BJ (cell line): ENCODE measurements at places on chromosomes 6 and 20.

- no peak for DNase-seq
Observed at GRCh38 chr20:10633718-10634117, 40.1 kb downstream of the JAG1 start.

GRCh38 chr6:90894285-90895130 lies 307.6 kb upstream of the MAP3K7 start:
- DNase-seq: no peak

DNA sequence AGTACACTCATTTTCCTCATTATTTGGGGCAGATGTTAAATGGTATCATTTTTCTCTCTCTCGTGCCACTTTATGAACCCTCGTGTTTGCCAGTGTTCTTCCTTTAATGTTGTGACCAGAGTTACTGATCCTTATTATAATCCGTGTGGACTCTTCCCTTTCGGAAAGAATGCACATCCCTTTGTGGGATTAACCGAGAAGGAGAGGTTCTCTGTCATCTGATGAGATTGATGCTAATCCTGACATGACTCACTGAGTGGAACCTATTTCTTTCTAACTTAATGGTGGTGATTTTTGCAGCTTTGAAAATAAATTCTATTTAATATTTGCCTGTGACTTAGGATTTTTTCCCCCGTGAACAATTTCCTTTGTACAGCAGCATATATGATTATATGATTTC lies 300.0 kb upstream of the MAN1A1 start:
- DNase-seq: no peak

- no peak for DNase-seq
Observed at GRCh38 chr20:2692036-2692885, at the start of gene EBF4. TSS of gene EBF4 (plus strand) at chr20:2692780. CDS start at chr20:2693646, 866 bp downstream.

- DNase-seq: no peak
Observed at GRCh38 chr6:107695061-107695720, 128.9 kb downstream of the SCML4 start.

DNA sequence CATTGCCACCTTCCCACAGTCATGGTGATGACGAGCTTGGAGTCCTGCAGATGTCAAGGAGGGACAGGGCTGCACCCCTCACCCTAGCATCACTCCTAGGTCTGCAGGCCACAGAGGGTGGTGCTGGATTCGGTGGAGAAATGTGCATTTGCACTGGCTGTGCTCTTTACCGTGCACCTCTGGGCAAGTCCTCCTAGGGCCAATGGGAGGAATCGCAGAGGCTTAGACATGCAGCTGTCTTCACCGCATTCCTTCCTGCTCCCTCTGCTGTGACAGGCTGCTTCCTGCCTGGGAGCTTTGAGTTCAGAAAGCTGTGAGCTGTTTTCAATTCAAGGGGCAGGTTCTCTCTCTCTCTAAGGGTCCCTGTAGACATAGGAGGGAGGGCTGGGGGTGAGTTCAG lies 85.1 kb downstream of the EDN3 start:
- no peak for DNase-seq

DNA sequence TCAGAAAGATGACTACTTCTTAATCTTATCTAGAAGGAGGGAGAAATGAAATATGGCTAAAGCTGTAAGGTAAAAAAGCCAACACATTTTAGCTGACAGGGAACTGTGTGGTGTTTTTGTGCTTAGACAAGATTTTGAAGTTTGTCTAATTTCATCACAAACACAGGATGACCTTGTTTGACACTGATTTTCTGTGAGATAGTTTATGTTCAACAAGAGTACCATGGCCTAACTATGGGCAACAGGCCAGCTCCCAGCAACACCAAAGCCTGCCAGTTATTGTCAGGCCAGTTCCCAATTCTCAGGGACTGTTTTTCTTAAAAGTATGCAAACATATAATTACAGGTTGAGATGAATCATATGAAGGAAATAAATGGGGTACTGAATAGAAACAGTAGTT lies 5.5 kb upstream of the ABCF1 start:
- no peak for DNase-seq

DNA sequence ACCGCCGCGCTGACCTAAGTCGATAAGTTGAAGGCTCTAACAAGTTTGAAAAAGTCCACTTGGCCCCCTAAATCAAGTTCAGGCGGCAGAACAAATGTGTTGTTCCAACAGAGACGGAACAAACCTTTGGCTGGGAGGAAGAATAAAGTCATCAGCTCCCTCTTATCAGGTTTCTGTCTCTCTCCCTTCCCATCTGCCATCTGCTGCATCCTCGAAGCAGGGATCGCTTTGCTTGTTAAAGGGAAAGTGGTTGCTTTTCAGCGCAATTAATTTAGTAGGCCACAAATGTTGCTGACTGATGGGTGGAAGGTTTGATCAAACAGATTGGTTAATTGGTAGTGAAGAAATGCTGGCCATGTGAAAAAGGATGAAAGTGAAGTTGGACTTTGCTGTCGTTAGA lies 64.3 kb downstream of the CDH4 start:
- no peak for DNase-seq

DNA sequence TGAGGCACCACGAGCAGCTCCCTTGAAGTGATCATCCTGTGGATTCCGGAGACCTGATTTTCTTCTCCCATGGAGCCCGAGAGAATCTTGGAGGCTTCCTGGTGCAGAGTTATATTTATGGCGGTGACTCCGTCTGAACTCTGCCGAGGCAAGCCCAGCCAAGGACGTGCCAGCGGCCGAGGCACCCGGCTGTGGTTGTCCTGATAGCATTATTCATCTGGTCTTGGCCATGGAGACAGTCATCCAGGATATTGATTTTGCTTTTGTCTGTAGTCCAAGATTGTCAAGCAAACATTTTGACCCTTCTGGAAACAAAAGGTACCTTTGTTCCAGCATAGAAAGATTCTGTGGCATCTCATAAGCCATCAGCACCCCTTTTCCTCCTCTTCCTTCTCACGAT lies 163.3 kb downstream of the SCML4 start:
- no peak for DNase-seq
